Stimulated activated CD8-positive, alpha-beta memory T cell treated with anti-CD3 and anti-CD28 coated beads, Interleukin-7, amount 100 ng/mL, for 1 hour (primary cell): ENCODE measurements at places on chromosomes 1 and 21.

- no peak for DNase-seq
Observed at GRCh38 chr1:172951730-172952365, 98.9 kb downstream of the TNFSF18 start.

DNA sequence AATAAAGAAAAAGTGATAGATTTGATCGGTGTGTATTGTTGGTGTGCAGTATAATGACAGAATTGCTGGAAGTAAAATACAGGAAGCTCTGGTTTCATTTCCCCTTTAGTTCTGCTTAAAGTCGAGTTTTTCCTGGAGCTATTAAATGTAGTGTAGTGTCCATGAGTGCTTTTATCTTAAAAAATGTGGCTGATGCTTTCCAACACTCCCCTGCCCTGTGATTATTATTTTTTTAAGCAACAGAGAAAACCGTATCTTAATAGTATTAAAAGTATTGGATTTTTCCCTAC lies 1.1 kb downstream of the LGALS8 start:
- no peak for DNase-seq

DNA sequence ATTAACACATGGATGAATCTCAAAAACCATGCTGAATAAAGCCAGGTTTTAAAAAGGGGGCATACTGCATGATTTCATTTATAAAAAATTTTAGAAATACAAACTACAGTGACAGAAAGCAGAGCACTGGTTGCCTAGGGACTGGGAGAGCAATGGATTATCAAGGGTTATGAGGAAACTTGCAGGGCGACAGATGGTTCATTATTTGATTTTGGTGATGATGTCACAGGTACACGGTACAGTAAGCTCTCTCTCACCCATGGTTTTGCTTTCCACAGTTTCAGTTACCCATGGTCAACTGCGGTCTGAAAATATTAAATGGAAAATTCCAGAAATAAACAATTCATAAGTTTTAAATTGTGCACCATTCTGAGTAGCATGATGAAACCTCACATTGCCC lies 14.1 kb downstream of the VAMP4 start:
- no peak for DNase-seq

GRCh38 chr21:27683292-27683691 lies 716.4 kb upstream of the ADAMTS5 start:
- no peak for DNase-seq

DNA sequence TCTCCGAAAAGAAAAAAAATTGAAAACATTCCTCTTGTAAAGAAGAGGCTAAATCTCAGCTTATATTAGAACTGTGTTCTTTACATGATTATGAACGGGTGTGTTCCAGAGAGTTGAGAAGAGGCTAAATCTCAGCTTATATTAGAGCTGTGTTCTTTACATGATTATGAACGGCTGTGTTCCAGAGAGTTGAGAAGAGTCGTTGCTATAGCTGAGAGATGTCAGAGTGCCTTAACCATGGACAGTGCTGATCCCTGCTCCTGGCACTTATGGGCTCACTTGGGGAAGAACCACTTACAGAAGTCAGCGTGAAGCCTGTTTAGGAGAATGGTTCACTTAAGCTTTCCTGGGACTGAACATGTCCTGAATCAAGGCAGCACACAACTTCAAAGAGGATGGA lies 35.0 kb downstream of the SLC35F3 start:
- no peak for DNase-seq

- no peak for DNase-seq
Observed at GRCh38 chr1:238964631-238965030, 421.7 kb upstream of the CHRM3 start.

DNA sequence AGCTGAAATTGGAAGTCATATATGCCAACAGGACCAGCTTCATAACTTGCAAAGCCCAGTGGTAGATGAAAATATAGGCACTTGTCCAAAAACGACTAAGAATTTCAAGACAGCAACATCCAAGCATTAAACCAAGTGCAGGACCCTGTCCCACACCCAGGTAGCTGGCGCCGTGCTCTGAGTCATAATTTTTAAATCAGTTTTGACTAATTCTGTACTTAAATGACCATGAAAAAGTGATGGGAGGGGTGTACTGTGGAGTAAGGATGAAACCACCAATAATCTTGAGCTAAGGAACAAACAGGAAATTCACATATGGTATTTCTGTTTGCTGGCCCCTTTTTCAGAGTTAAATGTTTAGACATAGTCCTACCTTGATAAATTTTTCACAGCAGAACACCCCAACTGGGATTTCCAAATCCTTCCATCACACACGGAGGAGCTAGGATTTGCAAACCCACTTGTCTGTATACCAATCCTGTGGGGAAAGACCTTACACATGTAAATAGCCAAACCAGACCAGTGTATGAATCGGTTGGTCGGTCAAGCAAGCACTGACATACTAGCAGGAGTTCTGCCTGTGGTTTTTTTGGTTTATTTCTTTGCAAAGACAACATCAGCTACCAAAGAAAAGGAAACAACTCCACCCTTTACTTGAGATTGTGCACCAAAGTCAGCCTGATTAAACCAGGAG lies 235.7 kb upstream of the RAB4A start:
- no peak for DNase-seq

DNA sequence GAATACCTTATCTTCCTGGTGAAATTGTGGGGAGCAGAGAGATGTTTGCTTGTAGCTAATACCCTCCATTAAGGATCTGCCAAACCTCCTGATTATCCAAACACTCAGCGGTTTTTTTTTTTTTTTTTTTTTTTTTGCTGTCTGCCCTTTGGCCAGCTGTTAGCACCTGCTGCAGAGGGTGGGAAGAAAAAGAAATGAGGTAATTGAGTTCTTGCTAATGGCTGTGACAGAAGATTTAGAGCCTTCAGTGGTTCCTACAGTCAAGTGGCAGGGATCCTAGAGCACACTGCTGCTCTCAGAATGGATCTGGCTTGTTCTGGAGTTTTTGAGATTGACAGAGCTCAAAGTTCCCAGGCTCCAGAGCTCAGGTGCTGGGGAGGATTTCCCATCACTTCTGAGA lies 342.5 kb downstream of the DISC1 start:
- DNase-seq: no peak

DNA sequence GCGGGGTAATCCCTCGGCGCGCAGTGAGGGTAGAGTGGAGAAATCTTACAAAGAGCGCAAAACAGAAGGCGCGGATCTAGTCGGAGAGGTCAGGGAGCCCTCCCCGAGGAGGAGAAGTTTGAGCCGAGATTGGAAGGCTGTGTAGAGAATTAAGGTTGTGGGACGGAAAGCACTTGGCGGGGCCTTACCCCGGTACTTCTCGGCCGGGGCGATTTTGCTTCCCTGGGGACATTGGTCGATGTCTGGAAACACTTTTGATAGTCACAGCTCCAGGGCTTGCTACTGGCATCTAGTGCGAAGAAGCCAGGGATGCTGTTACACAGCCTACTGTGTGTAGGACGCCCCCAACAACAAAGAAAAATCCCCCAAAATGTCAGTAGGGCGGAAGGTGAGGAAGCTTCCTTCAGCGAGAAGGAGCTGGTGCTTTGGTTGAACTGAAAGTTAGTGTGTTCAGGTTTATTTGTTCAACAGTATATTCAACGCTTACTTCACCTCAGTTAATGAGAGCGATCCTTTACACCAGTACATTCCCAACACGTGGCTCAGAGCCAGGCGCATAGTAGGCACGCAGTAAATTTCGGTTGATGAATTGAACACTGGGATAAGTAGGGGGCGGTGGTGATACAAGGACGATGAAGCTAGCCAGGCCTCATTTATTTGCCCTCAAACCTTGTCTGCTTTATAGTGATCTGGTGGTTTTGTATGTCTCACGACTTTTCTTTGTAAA lies 807 bp downstream of the CEP85 start:
- DNase-seq: no peak

GRCh38 chr1:68231627-68232288 lies 565 bp downstream of the WLS start:
- no peak for DNase-seq

- DNase-seq: no peak
Observed at GRCh38 chr1:71695821-71696220, 586.5 kb downstream of the NEGR1 start.

GRCh38 chr21:44443891-44444285 lies 11.4 kb upstream of the LRRC3 start:
- DNase-seq: no peak

- DNase-seq: no peak
Observed at GRCh38 chr1:38046333-38046883, at the start of gene POU3F1. Gene POU3F1, minus strand, starts transcription at chr1:38046793. Its CDS starts 50 bp downstream, at chr1:38046743.

GRCh38 chr1:111269825-111270406 lies 20.7 kb upstream of the CHIA start:
- no peak for DNase-seq

GRCh38 chr21:44326716-44327602 lies 12.2 kb downstream of the CFAP410 start:
- no peak for DNase-seq

DNA sequence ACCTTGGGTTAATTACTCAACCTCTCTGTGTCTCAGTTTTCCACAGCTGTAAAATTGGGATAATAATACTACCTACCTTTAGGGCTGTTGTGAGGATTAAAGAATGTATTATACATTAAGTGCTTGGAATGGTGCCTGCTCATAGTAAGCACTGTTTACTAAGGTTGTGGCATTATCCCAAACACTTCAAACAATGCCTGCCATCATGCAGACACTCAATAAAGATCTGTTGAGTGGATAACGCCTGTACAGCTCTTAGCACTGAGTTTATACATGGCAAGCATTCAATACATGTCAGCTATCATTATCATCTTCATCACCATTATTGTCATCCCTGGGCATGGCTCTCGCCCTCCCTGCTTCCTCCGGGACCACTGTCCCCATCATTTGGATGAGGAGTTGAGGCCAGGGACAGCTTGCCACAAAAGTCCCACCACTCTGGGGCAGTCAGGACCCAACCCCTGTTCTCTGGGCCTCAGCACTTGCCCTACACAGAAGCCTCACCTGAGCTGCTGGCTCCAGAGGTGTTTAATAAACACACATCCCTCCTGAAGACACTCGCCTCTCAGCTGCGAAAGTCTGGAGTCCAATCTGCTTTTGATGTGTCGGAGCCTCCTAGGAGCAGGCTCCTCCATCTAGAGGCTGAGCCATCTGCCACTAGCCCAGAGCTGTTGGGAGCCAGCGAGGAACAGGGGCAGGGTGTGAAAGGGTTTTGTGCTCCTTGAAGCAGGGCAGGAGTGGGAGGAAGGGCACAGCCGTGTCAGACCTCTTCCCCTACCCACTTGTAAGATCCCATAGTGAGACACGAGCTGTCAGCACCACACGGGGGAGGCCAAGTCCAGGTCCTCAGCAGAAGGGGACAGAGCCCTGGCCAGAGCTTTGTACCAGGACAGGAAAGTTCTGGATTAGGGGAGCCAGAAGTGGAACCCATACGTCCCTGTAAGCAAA lies 80.9 kb upstream of the ZC3H12A start:
- DNase-seq: no peak

GRCh38 chr1:58401991-58402390 lies 144.5 kb downstream of the OMA1 start:
- no peak for DNase-seq

DNA sequence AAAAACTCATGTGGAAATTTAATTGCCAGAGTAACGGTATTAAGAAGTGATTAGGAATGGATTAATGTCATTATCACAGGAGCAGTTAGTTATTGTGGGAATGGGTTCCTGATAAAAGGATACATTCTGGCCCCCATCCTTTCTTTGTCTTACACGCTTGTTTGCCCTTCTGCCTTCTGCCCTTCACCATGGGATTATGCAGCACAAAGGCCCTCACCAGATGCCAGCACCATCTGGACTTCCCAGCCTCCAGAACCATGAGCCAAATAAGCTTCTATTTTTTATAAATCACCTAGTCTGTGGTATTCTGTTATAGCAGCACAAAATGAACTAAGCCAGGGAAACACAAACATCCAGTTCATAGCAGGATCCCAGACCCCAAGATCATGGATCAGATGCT lies 33.9 kb upstream of the POU2F1 start:
- no peak for DNase-seq

DNA sequence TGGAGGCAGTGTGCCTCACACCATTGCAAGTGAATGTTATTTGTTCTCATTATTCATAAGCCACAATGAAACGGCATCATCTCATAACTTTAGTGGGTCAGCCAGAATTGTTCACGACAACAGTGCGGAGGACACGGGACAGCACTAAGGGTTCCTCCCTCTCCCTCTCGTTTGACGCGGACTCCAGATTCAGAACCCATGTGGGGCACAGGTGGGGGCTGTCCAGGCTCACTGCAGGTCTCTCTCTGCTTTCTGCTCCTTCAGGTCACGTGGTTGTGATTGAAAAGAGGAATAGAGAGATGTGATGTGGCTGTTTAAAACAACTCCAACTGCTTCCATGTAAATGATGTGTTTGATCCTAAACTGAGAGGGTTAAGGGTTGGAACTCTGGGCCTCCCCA lies 13.5 kb downstream of the RUNX1 start:
- no peak for DNase-seq

DNA sequence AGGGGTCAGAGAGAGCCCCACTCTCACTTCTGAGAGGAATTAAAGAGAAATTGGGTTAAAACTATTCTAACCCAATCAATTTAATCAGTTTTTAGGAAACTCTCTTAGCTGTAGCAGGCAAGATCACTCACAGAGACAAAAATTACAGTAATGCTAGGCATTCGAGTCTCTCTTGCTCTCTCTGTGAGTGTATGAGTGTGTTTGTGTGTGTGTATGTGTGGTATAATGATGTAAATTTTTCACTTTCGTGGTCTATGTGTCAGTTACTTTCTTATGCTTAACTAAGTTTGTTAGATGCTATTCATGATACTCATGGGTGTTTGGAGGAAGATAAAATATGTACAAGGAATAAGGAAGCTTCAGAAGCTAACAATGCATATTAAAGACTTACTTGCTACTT lies 131.3 kb downstream of the FASLG start:
- DNase-seq: no peak

DNA sequence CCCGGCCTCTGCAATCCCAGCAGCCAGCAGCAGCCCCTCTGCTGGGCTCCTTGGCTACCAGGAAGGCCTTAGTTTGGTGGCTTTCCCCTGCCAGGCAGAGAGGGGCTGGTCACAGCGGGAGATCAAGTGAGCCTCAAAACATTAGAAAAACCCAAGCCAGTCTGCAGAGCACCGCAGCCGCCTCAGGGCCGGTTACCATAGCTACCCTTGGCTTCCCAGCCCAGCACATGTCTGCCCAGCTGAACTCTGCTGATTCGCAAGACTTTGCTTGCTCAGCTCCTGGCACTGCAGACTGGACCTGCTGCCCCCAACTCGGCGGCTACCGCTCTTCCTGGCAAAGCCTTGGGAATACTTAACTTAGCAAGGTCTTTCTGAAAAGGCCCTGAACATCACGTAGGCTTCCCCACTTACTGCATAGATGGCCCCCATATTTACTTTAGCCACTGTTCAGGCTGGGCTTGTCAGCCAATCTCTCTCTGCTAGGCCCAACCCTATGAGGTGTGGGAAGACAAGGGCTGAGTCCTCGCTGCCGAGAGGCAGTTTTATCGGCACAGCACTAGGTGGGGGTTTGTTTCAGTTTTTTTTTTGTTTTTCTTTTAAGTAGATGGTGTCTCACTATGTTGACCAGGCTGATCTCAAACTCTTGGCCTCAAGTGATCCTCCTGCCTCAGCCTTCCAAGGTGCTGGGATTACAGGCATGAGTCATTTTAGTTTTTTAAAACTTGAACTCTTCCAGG lies 28.6 kb upstream of the PLEKHG5 start:
- no peak for DNase-seq
